ENCODE measurements at places on chromosomes 7 and 10. TPM values are rescaled to one million over a fixed set of nuclear protein-coding genes. Genes with fewer than 3 reads are reported as not detected.

DNA sequence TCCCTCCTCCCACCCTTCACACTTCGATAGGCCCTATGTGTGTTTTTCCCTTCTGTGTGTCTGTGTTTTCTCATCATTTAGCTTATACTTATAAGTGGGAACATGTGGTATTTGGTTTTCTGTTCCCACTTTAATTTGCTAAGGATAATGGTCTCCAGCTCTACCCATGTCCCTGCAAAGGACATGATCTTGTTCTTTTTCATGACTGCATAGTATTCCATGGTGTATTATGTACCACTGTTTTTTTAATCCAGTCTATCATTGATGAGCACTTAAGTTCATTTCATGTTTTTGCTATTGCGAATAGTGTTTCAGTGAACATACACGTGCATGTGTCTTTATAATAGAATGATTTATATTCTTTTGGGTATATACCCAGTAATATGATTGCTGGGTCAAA is 46.3 kb upstream of the GNAT3 start:
- no peak for DNase-seq

GRCh38 chr7:372932-373791 is 83.2 kb downstream of the FOXL3 start:
- DNase-seq: no peak

DNA sequence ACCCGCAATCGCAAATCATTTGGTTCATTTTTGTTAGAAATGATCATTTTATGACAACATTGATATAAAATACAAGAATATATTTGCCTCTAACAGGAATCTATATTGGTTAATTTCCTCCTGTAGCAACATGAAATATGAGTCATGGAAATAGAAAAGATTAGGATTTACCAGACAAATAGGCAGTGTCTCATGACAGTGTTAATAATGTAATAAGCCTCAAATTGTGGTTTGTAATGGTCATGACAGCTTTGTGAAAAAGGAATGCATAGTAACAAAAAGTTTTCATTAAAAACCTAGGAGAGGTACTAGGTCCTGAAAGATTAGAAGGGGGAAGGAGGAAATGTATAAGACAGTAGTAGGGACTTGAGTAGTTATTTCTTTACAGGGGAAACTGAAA is 7.9 kb upstream of the SLK start:
- DNase-seq: no peak

DNA sequence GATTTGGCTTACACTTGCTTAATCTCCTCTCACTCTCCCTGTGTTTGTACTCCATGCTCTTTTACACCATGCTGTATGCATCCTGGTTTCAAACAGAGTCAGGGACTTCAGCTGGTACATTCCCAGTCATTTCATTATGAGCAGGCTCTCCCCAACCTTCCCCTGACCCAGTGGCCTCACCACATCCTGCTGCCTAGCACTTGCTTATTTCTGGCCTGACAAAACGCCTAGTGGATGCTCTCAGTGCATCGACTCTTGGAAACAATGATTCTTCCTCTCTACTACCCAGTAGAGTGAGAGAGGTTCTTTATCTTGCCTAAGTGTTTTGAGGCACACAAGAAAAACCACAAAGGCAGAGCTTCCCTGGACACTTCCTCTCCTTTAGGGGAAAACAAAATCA is 63.4 kb downstream of the CAV1 start:
- DNase-seq: no peak

GRCh38 chr7:128906001-128906765 is 4.3 kb downstream of the KCP start:
- no peak for DNase-seq

CH25H gene
- total RNA-seq: not detected

GPR146 gene
- 10.1 TPM for total RNA-seq

CLEC5A gene
- total RNA-seq: 0.84 TPM

GRCh38 chr10:78896159-78896928 is 172.4 kb upstream of the ZMIZ1 start:
- DNase-seq: no peak

DNA sequence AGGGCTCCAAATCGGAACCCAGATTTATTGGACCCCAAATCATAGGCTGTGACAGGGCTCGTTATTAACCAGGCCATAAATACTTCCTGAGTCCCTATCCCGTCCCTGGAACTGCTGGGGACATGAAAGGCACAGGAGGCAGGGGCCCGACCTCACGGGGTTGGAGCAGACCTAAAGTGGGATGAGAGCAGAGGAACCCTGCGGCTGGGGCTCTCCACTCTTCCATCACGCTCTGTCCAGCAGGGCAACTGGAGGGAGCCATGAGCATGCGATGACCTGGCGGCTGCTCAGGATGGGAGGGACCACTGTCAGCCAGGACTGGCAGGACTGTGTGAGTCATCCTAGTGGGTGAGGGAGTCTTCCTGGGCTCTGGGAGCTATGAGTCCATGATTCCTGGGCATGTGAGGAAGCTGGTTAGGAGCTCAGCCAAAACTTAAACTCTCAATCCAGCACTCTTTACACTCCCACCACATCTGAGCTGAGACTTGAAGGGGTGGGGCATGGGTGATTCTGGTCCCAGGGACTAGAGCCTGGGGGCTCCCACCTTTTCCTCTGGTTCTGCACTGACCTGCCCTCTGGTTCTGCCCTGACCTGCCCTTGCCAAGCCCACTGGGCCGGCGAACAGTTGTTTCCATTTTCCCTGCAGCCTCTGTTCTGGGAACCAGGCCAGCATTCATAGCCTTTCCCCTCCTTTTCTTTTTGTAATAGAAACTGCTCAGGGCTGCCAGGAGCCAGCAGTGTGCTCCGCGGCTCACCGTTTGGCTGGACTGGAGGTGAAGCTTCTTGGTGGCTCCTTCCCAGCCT is 47.1 kb downstream of the SYPL1 start:
- DNase-seq: no peak

- no peak for DNase-seq
Observed at GRCh38 chr10:10869592-10869991, 148.1 kb upstream of the CELF2 start.

GRCh38 chr10:99119258-99119748 is 116.3 kb downstream of the HPSE2 start:
- no peak for DNase-seq

DNA sequence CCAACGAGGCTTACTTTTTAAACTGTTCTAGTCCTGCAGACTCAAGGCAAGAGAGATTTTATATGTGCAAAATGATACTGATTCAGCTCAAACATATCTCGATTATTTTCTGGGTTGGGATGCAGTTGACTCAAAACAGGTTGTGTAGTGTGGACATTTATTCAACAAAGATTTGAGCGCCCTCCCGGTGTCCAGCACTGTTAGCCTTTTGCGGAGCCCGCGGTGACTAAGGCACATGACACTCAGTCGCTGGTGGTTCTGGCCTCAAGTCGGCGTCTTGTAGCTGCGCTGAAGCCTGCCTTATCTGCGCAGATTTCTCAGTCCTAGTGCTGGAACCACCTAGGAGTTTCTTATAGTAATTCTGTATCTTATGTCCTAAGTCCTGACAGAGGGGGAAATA is 938 bp upstream of the CADPS2 start:
- no peak for DNase-seq

GRCh38 chr10:115974816-115975430 is 298.1 kb downstream of the GFRA1 start:
- DNase-seq: no peak

Measured in CD4-positive, alpha-beta memory T cell (primary cell).